ENCODE measurements at places on chromosomes 4 and X.
A peak's percentile ranks its signal among the peaks of the same experiment; 100 is the strongest.

DNA sequence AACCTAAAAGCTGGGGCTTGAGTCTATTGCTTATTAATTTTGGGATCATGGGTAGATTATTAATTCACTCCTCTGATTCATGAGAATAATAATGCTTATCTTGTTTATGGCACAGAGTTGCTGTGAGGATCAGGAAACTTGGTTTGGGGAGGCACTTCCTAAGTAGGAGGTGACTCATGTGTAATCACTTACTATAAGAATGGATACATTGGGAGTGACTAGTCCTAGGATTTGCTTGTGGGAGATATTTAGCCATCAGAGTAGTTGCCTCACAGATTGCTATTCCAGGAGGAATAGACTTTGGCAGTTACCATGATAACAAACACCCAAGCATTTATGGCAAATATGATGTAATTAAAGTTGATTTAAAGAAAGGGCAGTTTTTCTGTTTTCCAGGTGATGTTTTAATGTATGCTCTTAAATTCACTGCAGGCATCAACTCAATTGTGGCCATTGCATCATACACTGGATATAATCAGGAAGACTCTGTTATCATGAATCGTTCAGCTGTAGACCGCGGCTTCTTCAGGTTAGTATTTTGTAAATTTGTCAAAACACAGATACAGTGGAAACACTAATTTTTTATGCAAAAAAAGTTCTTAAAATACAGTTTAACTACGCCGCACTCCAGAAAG, 41.9 kb downstream of the POLR2B start:
- DNase-seq: peak; percentile 54

DNA sequence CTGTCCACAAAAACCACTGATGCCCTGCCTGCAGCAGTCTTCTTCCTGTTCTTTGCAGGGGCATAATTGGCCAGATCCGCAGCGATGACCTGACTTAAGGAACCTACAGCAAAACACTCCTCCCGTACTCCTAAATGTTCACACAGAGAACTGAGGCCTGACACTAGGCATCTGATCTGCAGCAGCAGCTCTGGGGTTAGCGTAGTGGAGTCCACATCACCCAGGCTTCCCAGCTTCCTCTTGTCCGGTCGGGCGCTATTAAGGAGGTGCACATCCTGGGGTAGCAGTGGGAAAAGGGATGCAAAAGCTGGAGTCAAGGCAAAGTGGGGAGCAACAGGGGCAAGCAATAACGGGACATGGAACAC, 758 bp downstream of the SCFD2 start:
- no peak for DNase-seq

GRCh38 chr4:174016251-174016650, 267.2 kb downstream of the FBXO8 start:
- DNase-seq: no peak

DNA sequence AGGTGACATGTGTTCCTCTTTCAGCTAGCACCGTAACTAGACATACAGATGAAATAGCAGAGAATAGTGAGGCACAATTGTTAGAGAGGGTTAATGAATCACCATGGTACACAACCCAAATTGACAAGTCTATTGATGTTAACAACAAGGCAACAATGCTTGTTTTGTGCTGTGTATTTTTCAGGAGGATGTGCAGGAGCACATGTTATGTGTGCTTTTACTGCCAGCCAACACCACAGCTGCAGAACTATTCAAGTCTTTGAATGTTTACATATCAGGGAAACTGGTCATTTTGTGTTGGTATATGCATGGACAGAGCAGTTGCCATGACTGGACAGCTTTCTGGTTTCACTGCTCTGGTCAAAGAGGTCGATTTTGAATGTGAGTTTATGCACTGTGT, 32.8 kb downstream of the STBD1 start:
- no peak for DNase-seq

- DNase-seq: no peak
Observed at GRCh38 chrX:102930990-102931756, 5.9 kb upstream of the RAB40AL start.

Measured in kidney epithelial cell (primary cell).